Muscle of leg (tissue), 16 donors: ENCODE measurements at places on chromosomes 5 and 9. TPM values are rescaled to one million over a fixed set of nuclear protein-coding genes. Genes with fewer than 3 reads are reported as not detected.
A peak's percentile ranks its signal among the peaks of the same experiment; 100 is the strongest.

GRCh38 chr5:1374030-1374678, 29.3 kb upstream of the CLPTM1L start:
- no peak overlapping the region for H3K4me3 ChIP-seq
- no peaks in the 10 kb centered on the region for H3K36me3 ChIP-seq
- peaks cover 11% of the 10 kb centered on the region for H3K27me3 ChIP-seq
- DNase-seq: no peak
- no peak overlapping the region for H3K27ac ChIP-seq

TNFSF8 gene
- total RNA-seq: 0.49 TPM

- H3K27ac ChIP-seq: no peak overlapping the region
- no peaks in the 10 kb centered on the region for H3K4me1 ChIP-seq
- H3K27me3 ChIP-seq: no peaks in the 10 kb centered on the region
- DNase-seq: peak; percentile 11
- no peak overlapping the region for H3K4me3 ChIP-seq
Measured at GRCh38 chr9:9257999-9258498, 1354.8 kb downstream of the PTPRD start.

- peak; percentile 39 for DNase-seq
- H3K27ac ChIP-seq: no peak overlapping the region
- H3K36me3 ChIP-seq: no peaks in the 10 kb centered on the region
- no peaks in the 10 kb centered on the region for H3K4me1 ChIP-seq
Measured at GRCh38 chr5:93993161-93993560, 251.8 kb upstream of the POU5F2 start.

DNA sequence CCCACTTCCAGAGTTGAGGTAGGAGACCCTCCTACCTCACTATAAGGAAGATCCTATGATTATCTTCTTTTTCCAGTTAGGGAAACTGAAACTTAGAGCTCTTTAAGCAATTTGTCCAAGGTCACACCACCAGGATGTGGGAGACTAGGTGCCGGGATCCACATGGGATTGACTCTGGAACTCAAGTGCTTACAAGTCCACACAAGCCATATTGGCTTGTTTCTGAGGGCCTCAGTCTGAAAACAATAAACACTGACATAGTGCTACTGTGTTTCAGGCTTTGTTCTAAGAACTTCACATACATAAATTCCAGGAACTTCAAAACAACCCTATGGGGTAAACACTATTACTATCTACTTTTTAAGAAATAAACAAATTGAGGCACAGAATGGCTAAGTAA, 481.3 kb downstream of the ZSWIM6 start:
- peaks cover 2% of the 10 kb centered on the region for H3K27me3 ChIP-seq
- H3K4me3 ChIP-seq: no peak overlapping the region
- H3K36me3 ChIP-seq: no peaks in the 10 kb centered on the region
- DNase-seq: no peak
- H3K4me1 ChIP-seq: no peaks in the 10 kb centered on the region

MPDZ gene
- 39.5 TPM for total RNA-seq
